ENCODE measurements at places on chromosomes 3 and 15. TPM values are rescaled to one million over a fixed set of nuclear protein-coding genes. Genes with fewer than 3 reads are reported as not detected.
A peak's percentile ranks its signal among the peaks of the same experiment; 100 is the strongest.

GRCh38 chr3:101900316-101900715 lies 51.0 kb downstream of the NFKBIZ start:
- no peak for DNase-seq

DNA sequence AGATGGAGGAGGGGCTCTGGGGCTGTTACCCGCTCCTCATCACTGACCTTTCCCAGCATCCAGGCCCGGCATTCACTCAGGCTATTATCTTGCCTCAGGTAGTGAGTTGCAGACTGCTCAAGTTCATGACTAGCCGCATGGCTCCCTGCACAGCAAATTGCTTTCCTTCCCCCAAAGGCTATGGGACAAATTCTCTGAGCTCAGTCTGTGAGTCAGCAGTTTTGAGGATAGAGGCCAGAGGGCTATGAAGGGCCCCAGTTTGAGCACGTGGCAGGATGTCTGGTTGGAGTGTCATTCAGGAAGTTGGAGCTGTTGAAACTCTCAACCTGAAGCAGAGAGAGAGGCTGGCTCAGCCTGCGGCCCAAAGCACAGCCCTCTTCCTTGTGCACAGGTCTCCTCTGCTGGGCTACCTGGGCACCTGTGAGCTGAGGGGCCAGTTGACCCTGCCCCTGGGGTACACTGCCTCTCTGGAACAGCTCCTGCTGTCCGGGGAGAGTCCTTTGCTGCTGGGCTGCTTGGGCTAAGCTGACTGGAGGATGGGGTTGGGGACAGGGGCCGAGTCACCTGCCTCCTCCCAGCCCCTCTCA lies 7.9 kb downstream of the FAH start:
- peak; percentile 92 for DNase-seq

DNA sequence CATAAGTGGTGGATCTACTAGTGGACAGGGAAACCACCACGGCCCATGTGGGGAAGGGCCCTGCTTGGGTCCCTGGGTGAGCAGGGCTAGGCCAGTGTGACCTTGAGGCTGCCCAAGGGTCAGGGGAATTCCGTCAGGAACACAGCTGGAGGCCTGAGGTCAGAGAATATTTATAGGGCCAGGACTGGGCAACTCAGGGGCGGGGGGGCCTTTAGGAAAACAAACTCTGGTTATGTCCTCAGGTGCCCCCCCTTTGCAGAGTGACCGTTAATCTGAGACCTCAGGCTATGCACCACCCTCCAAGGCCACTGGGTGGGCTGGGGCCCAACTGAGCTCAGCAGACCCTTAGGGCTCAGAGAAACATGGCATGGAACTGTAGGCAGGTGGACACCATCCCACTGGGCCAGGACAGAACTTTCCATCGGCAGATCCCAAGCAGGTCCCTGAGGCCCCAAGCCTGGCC lies 2.5 kb downstream of the TWF2 start:
- no peak for DNase-seq

OR5K2 gene
- total RNA-seq, result not detected

FSIP1 gene
- 0.44 TPM for total RNA-seq

- peak; percentile 37 for DNase-seq
Observed at GRCh38 chr3:1082108-1082507, 10.7 kb upstream of the CNTN6 start.

DNA sequence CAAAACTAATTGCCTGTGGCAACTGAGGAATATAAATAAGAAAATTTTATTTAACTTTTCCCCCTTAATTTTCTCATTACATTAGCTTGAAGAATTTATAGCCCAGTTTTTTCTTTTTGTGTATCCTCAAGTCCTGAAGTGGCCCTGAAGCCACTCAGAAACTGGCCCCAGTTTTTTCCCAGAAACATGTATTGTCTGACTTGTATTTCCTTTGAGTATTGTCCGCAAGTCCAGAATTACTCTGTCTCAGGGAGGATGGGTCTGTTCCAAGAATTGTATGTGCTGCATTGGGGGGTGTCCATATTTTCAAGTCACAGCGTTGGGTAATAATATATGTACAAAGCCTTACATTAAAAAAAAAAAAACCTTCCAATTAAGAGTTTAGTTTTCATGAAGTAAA lies 149.7 kb upstream of the IL12A start:
- no peak for DNase-seq

- peak; percentile 95 for DNase-seq
Observed at GRCh38 chr3:9362731-9363530, at the start of gene THUMPD3. Gene THUMPD3 (plus strand): TSS chr3:9363054. CDS start chr3:9365069, 2,015 bp downstream.
